ENCODE measurements at places on chromosomes 2 and 18. TPM values are rescaled to one million over a fixed set of nuclear protein-coding genes. Genes with fewer than 3 reads are reported as not detected.

The EVA1A gene
- 0.84 TPM for total RNA-seq

The NT5DC4 gene
- total RNA-seq = not detected

The CAD gene
- 5.7 TPM for total RNA-seq

The LRRTM1 gene
- not detected for total RNA-seq

The NEUROD1 gene
- total RNA-seq = not detected
